ENCODE measurements at places on chromosomes 7 and 10.

- DNase-seq: no peak
Observed at GRCh38 chr10:78744491-78745090, 324.2 kb upstream of the ZMIZ1 start.

DNA sequence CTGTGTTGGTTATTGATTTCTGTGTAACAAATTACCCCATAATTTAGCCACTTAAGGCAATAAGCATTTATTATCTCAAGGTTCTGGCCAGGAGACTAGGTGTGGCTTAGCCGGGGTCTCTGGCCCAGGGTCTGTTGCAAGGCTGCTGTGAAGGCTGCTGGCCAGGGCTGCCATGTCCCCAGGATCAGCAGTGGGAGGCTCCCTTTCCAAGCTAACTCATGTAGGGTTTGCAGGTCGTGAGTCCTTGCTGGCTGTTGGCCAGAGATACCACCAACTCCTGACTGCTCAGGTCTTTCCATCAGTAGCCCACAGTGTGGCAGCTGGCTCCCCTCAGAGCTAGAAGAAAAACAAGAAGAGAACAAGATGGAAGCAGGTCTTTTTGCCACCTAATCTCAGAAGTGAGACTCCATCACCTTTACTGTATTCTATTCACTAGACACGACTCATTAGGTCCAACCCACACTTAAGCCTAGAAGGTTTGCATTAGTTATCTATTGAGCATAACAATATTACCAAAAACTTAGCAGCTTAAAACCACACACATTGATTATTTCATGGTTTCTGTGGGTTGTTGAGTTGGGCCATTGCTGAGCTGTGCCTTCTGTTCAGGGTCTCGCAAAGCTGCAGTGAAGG lies 185.6 kb downstream of the PFKFB3 start:
- no peak for DNase-seq

- DNase-seq: no peak
Observed at GRCh38 chr10:103265717-103266329, 11.1 kb upstream of the INA start.

DNA sequence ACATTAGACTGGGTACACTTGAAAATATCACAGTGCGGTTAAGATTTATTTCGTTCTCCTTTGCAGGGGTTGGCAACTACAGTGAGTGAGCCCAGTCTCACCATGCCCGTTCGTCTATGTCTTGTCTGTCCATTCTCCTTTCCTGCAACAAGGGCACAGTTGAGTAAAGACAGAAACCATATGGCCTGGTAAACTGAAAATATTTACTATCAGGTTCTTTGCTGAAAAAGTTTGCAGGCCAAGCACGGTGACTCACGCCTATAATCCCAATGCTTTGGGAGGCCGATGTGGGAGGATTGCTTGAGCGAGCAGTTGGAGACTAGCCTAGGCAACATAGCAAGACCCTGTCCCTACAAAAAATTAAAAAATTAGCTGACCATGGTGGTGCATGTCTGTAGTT lies 11.4 kb upstream of the KCTD7 start:
- no peak for DNase-seq

DNA sequence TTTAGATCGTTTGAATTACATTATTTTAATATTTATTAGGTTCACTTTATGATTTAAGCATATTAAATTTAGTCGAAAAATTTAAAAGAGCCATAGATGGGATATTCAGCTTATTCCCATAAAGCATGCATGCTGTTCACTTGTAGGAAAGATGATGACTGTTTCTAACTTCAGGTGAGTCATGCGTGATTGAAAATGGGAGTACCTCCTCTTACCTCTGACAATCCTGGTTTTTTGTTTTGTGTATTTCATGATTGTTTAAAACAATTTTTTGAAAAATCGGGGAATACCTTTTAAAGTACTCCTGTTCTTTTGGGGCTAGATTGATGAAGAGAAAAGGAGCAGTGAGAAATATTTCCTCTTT lies 1.4 kb downstream of the TNKS2 start:
- no peak for DNase-seq
